K562 (cell line): ENCODE measurements at places on chromosomes 4 and X.
A peak's percentile ranks its signal among the peaks of the same experiment; 100 is the strongest.

DNA sequence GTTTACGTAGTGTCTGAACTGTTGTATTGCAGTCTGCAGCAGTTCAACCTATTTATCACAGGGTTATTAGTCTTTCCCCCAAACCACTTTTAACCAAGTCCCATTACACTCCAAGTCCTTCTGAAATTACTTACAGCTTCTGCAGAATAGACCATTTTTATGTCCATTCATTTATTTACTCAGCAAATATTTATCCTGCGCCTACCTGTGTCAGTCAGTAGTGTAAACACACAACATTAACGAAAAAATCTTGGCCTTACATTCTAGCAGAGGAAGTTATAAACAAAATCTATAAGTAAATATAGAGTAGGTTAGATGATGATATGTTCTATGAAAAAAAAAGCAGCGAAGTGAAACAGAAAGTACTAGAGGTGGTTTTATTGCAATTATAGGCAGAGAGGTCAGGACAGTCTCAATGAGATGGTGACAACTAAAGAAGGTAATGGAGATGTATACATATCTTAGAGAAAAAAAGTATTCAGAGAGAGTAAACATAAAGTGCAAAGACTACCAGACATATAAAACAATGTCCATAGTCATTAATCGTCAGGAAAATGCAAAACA, 534.7 kb downstream of the KCNIP4 start:
- no peak for DNase-seq

GRCh38 chr4:123495530-123495929, 98.9 kb downstream of the SPRY1 start:
- DNase-seq = no peak

- no peak for DNase-seq
These were observed 81.4 kb downstream of the ARHGAP10 start for GRCh38 chr4:147813109-147813773.

DNA sequence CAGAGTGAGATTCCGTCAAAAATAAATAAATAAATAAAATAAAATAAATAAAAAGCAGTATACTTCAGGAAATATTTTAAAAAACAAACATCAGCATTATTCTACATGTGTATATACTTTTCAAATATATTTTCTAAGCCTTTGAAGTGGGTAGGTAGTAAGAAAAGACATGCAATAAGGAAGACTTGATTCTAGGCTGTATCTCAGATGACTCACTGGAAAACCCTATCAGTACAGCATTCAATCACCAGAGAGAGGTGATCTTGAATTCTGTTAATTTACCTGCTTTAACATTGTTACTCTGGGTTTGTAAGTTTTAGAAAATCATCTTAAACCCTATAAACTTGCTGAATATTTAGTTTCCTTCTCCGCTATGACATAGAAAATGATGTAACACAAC, 106.6 kb upstream of the NAP1L5 start:
- DNase-seq = no peak

DNA sequence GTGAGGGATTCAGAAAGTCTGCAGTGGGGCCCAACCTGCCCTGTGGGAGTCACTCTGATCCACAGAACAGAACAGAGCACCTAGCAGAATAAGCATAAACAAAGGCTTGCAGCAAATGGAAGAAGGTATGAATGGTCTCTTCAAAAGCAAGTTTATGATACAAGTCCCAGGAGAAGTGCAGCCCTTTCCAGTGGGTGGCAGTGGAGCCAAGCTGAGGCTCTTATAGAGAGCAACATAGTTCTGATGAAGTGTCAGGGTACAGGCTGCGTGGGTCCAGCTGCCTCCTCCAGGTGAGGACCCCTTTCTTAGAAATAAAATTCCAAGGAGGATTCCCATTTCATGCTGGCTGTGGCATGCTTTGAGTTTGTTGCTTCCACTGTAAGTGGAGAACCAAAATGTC, 88.8 kb upstream of the PAK3 start:
- DNase-seq = no peak

GRCh38 chr4:169945636-169946035, 80.6 kb downstream of the MFAP3L start:
- no peak for DNase-seq

- DNase-seq = peak; percentile 14
These were observed 103.9 kb downstream of the MAML3 start for GRCh38 chr4:140049849-140050637.

GRCh38 chrX:50206753-50207152, 2.2 kb downstream of the CCNB3 start:
- no peak for DNase-seq

DNA sequence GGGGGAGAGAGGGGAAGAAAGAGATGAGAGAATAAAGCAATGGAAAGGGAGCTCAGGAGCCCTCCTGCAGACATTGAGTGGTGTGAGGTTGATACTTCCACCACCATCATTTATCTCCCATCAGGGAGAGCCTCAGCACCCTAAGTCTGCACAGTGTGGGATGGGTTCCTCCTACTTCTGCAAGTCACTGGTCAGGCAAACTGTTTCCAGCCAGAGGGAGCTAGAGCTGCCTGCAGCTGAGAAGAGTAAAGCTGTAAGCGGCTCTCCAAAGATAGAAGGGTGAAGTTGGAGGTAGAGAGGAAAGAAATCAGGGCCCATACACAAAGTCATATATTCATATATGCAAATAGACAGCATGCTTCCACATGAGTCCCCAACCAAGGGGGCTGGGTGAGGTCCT, 21.9 kb upstream of the ZNF81 start:
- peak; percentile 61 for DNase-seq

- peak; percentile 88 for DNase-seq
These were observed 59.2 kb upstream of the PAGE5 start for GRCh38 chrX:55160685-55161552.

- no peak for DNase-seq
These were observed 77.6 kb upstream of the RAB40AL start for GRCh38 chrX:102859550-102859871.

- DNase-seq = no peak
These were observed 5.5 kb upstream of the NR3C2 start for GRCh38 chr4:148447681-148448080.

DNA sequence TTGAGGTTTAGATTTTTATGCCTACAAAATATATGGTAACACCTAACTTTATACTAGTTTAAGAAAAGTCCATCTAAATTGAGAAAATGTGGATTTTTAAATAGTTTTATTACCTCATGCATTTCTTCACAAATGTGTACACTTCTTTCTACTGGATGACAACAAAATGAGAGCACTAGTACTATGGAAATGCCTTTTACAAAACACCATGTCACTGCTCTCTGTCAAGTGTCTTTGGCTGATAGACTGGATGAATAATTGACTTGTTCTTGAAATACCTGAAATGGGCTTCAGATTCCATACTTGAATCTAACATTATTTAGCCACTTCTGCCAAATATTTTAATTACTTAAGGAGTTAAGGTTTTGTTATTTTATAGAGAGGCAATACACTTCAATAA, 49.5 kb downstream of the AMELX start:
- DNase-seq = no peak

- no peak for DNase-seq
These were observed 4.3 kb upstream of the AADAT start for GRCh38 chr4:170093973-170094535.
